ENCODE measurements at places on chromosomes 16 and 17.

GRCh38 chr17:75638893-75639292 is 5.7 kb downstream of the SMIM5 start:
- no peak for DNase-seq

DNA sequence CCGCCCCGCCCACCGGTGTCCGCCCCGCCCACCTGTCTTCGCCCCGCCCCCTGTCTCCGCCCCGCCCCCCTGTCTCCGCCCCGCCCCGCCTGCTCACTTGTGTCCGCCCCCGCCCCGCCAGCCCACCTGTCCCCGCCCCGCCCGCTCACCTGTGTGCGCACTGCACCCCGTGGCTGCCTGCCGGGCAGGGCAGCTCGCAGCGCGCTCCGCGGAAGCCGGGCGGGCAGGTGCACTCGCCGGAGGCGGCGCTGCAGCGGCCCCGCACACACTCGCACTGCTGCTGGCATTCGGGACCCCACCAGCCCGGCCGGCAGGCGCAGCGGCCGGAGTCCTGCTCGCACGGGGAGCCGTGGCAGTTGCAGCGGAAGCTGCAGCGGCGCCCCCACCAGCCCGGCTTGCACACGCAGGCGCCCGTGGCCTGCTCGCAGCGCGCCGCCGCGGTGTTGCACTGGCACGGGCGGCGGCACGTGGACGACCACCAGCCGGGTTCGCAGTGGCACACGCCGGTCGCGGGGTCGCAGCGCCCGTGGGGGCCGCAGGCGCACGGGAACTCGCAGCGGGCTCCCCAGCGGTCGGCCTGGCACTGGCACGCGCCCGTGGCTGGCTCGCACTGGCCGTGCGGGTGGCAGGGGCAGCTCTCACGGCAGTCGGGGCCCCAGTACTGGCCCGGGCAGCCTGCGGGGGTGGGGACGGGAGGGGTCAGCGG is 2.1 kb downstream of the SCARF1 start:
- peak; percentile 38 for DNase-seq

- DNase-seq: no peak
These were observed 7.3 kb upstream of the RPRML start for GRCh38 chr17:46986366-46986765.

DNA sequence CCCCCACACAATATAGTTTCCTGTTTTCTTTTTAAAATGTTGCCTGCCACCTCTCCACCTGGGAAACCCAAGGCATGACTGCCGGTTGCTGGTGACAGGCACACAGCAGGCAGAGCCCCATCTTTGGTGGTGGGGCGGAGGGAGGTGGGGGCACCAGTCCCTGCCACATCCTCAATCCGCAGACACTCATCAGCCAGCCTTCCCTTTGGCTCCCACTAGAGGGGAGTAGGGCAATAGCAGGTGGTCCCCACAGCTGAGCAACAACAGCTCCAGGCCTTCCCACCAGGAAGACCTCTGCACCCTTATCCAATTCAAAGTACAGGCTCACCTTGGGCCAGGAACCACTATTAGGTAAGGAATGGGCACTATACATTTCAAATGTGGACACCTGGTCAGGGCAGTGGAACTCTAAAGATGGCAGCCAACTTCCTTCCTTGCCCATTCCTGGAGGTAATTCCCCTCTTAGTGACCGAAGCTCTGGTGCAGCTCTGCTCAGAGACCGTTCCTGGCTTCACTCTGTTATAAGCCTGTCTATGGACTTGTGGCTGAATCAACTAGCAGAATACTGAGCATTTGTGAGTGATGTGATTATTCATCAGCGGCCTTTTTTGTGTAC is 13.9 kb downstream of the RECQL5 start:
- no peak for DNase-seq

GRCh38 chr17:83062011-83062817 is 17.2 kb upstream of the METRNL start:
- no peak for DNase-seq

DNA sequence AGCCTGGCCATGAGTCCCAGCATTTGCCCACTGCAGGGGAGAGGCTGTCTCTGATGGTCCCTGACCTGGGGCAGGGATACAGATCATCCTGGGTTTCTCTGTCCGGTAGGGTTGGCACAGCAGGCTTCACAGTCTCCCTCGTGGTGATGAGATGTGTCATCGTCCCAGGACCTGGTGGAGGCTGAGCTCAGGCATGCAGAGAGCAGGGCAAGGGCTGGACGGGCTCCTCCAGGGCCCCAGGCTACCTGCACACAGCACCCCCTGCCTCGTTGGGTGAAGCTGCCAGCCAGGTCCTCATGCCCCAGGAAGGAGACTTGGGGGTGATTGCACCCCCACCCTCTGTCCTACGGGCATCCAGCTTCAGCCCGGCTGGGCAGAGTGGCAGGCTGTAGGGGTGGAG is 155.8 kb upstream of the GSE1 start:
- no peak for DNase-seq

GRCh38 chr17:83080858-83081683 is 1.7 kb downstream of the METRNL start:
- no peak for DNase-seq

DNA sequence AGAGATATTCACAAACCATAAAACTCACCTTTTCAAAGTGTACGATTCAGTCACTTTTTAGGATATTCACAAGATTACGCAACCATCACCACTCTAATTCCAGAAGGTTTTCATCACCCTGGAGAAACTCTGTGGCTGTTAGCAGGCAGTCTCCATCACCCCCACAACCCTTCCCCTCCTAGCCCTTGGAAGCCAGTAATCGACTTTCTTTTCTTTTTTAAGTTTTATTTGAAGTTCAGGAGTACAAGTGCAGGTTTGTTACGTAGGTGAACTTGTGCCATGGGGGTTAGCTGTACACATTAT is 363.5 kb downstream of the CPPED1 start:
- DNase-seq: no peak

GRCh38 chr17:79626156-79626890 is 15.5 kb upstream of the RBFOX3 start:
- no peak for DNase-seq

- no peak for DNase-seq
These were observed 35.0 kb downstream of the ENGASE start for GRCh38 chr17:79109584-79109983.

- peak; percentile 43 for DNase-seq
These were observed 167.5 kb downstream of the RAB11FIP4 start for GRCh38 chr17:31558748-31559583.

DNA sequence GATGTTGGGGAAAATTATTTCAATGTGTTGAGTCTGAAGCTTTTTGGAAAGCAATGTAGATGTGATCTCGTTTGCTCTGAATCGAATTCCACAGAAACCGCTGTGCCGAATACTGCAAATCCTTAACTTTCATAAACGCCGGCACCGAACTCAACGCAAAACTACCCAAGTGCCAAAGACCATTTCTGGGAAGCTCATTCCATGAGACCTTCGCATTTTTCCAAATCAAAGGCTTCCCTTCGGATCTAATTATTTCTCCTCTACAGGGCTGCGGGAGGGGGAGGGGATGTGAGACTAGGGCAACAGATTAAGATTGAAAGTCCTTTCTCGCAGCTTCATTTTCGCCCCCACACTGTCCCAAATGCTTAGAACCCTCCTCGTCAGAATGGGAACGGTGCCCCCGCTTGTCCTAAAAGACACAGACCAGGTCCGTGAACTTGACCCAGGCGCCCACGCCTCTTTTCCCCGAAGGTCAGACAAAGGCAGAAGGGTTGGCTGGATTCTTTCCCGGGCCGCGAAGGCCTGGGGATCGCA is 4.0 kb downstream of the PRAC1 start:
- no peak for DNase-seq

DNA sequence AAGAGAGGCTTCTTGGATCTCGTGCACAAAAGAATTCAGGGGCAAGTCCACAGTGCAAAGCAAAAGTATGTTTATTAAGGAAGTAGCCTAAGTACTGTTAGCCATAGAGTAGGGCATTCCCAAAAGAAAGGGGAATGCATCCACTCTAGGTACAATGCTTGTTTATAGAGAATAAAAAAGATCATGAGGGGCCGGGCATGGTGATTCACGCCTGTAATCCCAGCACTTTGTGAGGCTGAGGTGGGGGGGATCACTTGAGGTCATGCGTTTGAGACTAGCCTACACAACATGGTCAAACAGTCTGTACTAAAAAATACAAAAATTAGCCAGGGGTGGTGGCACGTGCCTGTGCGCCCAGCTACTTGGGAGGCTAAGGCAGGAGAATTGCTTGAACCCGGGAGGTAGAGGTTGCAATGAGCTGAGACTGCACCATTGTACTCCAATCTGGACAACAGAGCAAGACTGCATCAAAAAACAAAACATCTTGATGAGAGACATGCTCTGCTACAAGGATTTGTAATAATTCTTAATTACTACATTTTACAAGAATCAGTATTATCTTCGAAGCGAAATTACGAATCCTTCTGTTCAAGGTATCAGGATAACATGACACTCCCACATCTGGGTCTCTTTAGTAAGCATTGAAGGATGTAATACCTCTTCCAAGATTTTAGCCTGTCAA is 191.6 kb downstream of the CPPED1 start:
- DNase-seq: no peak

GRCh38 chr17:59361386-59361785 is 29.9 kb downstream of the YPEL2 start:
- DNase-seq: no peak

DNA sequence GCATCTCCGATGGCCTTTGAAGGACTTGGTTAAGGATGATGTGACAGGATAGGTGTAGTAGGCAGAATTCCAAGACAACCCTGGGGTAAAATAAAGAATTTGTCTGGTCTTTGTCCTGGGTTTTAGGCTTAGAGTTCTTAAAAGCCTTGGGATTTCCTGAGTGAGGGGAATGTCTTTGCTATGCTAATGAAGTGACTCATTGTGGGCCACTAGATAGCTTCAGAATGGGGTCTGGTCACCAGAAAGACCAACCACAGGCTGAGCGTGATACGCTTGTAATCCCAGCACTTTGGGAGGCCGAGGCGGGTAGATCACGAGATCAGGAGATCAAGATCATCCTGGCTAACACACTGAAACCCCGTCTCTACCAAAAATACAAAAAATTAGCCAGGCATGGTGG is 182.8 kb upstream of the TOX3 start:
- no peak for DNase-seq

GRCh38 chr17:39547713-39548478 is 59.8 kb downstream of the NEUROD2 start:
- peak; percentile 56 for DNase-seq

DNA sequence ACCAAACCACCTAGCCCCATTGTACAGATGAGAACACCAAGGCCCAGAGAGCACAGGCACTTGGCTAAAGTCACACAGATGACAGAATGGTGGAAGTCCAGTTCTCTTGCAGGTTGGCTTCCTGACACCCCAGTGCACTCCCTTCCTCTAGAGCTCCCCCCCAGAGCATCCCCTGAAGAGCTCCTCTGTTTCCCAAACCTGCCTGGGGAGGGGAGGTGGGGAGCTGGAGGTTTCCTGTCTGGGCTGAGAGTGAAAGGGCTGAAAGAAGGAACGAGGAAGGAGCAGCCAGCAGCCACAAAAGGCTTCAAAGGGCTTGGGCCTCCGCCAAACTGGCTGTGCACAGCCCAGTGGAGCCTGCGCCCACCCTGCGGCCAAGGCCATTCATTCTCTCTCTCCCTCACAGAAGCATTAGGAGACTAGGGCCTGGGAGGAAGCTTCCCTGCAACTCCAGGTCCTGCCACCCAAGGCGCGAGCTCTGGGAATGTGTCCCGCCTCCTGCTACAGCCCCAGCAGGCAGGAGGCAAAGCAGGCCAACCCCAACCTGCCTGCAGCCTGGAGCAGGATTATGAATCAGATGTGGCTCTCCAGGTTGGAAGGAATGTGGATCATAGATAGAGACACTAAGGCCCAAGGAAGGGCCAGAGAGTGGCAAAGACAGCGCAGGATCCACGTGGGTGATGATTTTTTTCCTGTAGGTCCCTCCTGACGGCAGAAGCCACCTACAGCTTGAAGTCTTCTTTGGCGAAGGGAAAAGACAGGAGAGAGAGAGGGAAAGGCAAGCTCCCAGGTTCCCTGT is 913 bp downstream of the SLC13A5 start:
- no peak for DNase-seq

GRCh38 chr16:79349803-79350202 is 250.7 kb downstream of the MAF start:
- DNase-seq: no peak

GRCh38 chr17:75776386-75777295 is 8.0 kb upstream of the UNK start:
- no peak for DNase-seq
